Fibroblast of mammary gland (primary cell): ENCODE measurements at places on chromosomes 2 and 18.
A peak's percentile ranks its signal among the peaks of the same experiment; 100 is the strongest.

DNA sequence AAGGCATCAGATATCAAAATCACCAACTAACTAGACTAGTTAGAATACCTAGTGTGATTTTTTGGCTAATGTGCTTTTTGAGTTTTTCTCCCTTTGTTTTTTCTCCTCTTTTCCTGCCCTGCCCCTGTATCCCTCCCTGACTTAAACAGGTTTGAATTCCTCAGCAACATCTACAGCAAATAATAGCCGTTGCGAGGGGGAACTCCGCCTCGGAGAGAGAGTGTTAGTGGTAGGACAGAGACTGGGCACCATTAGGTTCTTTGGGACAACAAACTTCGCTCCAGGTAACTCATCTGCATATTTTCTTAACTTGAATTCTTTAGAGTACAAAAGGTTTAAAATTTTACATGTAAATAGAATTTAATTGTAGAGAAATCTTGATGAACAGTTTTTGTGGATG, 45.0 kb downstream of the CLIP4 start:
- DNase-seq: no peak

GRCh38 chr2:209425471-209426071, 1.7 kb downstream of the MAP2 start:
- peak; percentile 63 for DNase-seq

GRCh38 chr2:135047300-135047699, at the start of gene MAP3K19:
TSS of gene MAP3K19 (minus strand) at chr2:135047447. CDS start at chr2:135024647, 22,800 bp downstream.
- no peak for DNase-seq

- DNase-seq: no peak
Observed at GRCh38 chr2:240618776-240619175, 6.5 kb upstream of the GPR35 start.

GRCh38 chr2:217049956-217050355, 190.1 kb upstream of the TNP1 start:
- peak; percentile 40 for DNase-seq

DNA sequence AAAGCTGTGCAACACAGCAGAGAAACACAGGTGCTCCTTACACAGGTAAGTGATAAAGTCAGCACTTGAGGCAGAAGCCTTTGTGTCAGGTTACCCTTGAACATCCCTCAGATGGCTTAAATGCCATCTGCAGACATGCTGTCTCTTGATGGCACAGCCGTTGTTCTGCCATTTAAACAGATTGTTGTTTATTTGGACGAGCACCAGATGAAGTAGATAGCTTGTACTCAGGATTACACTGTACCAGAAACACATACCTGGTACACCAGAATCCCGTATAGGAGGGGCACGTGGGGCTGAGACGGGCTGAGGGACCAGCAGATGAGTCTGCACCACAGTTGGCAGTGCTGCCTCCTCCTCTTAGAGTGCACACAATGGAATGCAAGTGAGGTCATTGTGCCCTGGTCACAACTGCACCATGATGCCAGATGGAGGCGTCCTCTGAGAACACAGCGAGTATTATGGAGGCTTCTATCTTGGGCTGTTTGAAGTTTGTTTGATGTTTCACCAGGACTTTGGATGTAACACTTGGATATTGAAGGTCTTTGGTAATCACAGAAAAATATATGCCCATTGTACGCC, 143.0 kb downstream of the TANC1 start:
- DNase-seq: no peak

GRCh38 chr18:67402543-67402942, 114.0 kb downstream of the DSEL start:
- peak; percentile 70 for DNase-seq

DNA sequence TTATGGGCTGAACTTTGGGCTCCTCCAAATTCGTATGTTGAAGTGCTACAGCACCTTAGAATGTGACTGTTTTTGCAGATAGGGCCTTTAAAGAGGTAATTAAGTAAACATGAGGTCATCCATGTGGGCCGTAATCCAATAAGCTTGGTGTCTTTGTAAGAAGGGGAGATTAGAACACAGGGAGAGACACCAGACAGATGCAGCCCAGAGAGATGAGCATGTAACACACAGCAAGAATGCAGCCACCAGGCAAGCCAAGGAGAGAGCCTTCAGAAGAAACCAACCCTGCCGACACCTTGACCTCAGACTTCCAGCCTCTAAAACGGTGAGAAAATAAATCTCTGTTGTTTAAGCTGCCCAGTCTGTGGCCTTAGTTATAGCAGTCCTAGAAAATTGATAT, 74.3 kb downstream of the HRH4 start:
- DNase-seq: no peak

DNA sequence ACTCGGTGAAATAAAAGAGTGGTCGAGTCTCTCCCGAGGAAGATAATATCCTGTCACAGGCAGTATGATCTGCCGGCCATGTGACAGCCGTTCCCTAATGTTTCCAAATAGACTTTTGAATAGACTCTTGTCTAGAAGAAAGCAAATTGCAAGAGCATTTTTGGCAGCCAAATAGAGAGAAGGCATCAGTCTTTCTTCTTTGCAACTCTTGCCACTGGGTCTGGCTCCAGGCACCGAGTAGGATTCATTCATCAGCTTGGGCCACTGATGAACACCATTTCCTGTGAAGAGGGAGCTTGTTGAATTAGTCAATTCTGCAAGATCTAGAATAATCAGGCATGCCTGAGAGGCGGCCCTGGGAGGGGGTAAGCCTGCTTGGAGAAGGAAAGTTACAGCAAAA, 165.6 kb downstream of the KLHL29 start:
- DNase-seq: no peak

DNA sequence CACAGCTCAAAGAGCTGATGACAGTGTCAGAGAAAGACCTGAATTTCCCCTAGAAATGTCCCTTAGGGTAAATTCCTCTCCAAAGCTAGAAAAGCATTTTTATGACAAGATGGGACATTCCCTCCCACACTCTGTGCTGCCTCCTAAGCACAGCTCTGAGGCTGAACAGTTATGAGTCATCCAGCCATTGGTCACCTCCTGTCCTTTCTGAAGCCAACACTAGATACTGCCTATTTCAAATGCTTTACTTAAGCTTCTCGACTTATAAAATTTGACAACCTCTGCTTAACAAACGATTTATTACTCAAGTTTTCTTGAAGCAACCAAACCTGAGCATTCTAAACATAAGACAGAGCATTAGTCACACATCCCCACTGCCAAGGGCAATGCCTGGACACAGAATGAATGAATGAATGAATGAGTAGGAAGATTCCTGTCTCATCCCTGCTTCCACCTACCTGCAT, 35.4 kb downstream of the B4GALT6 start:
- DNase-seq: peak; percentile 63

DNA sequence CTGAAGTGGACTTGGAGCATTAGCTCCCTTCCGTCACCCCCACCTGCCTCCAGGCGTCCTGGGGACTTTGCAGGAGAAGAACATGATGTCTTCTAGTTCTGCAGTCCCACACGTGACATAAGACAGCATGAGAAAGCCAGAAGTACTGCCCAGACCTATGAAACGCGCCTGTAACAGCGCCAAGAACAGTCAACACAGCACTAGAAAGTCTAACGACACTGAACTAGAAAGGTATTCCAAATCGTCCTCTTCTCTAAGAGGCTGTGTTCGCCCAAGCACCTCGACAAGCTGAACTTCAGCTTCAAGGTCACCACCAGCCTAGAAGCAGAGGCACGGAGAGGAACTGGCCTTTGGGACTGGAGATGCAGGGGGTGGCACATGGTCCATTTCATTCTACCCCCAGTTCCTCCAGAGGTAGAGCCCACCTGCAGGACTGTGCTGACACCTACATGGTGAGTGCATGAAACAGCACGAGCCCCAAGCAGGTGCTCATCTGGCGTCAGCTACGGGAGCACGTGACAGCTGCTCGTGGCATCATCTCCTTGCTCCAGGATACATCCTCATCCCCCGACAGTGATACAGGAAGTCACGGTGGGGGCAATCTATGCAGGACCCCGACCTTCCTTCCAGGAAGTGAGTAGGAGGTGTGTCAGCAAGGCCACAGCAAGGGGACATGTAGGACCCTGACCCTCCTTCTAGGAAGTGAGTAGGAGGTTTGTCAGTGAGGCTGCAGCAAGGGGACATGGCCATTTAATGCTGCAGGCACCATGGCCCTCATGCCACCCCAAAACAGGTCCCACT, 3.7 kb downstream of the HDAC4 start:
- no peak for DNase-seq

DNA sequence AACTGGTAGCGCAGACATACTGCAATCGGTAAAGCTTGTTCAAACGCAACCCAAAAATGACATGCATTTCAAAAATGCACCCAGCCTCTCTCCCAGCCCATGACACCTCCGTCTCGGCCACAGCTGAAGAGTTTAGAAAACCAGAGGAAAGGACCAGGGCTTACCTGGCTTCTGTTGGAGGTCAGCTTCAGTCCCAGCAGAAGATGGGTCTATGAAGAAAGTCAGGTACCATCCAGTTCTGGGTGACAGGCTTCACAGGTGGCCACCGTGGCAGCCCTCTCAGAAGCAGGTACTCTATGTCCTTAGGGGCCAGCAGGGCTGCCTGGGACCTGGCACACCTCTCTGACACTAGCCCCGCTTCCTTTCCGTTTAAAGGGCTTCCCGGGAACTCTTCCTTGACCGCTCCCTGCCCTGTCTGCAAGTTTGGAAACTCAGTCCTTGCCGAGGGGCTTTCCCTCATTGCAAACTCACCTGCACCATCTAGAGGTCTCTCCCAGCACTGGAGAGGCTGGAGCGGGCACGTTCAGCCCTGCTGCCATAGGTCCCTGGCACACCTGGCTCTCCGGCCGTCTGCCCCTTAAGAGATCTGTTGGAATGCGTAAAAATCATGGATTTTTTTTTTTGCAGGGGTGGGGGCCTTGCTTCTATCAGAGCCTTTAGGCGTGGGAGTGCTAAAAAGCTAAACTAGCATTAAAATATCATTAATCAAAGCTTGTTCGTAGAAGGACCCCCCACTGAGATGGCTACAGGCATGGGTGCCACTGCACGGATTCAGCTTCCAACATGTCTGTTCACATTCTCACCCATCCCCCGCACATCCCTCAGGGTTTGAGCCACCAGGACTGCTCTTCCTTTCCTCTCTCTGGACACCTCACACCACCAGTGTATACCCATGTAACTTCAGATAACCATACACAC, at the start of gene EDAR:
EDAR (minus strand) TSS at position 425 of the 918 bp plus-strand sequence. CDS start 58,206 bp downstream, outside the sequence.
- peak; percentile 7 for DNase-seq

GRCh38 chr2:226520723-226521122, 278.9 kb downstream of the IRS1 start:
- no peak for DNase-seq

DNA sequence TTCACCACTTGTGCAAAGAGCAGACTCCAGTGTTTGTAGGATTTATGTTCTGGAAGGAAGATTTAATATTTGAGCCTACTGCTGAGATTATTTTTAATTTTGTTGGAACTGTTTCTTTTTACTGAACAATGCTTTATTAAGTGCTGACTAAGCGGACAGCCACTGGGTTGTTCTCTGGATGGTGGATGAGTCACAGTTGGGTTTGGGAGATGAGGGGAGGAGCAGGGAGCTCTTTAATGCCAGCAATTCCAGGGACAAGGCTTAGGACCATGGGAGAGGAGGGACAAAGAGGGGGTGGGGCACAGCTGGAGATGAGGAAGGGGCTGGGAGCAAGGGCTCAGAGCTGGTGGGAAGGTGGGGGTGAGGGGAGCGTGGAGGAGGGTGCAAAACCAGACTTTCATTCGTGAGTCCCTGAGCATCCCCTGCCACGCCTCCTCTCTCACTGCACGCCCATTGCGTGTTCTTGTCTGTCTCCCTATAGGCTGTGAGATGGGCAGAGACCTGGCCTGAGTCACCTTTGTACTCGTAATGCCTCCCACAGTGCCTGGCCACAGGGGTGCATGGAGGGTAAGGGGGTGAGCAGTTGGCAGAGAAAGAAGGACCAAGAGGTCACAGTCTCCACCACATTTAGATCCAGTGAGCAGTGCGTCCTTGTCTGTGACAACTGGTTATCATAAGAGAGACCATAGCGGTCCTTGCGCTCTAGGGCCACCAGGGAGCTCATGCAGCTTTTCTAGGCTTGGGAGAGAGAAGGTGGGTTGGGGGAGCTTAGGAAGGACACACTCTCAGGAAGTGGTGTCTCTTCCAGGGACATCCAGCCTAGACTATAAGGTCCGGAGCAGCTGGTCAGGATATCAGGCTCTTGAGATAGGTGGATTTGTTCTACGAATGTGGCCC, 18.4 kb downstream of the SLC4A3 start:
- peak; percentile 87 for DNase-seq

- DNase-seq: peak; percentile 1
Observed at GRCh38 chr2:133235968-133236367, 332.3 kb downstream of the NCKAP5 start.

DNA sequence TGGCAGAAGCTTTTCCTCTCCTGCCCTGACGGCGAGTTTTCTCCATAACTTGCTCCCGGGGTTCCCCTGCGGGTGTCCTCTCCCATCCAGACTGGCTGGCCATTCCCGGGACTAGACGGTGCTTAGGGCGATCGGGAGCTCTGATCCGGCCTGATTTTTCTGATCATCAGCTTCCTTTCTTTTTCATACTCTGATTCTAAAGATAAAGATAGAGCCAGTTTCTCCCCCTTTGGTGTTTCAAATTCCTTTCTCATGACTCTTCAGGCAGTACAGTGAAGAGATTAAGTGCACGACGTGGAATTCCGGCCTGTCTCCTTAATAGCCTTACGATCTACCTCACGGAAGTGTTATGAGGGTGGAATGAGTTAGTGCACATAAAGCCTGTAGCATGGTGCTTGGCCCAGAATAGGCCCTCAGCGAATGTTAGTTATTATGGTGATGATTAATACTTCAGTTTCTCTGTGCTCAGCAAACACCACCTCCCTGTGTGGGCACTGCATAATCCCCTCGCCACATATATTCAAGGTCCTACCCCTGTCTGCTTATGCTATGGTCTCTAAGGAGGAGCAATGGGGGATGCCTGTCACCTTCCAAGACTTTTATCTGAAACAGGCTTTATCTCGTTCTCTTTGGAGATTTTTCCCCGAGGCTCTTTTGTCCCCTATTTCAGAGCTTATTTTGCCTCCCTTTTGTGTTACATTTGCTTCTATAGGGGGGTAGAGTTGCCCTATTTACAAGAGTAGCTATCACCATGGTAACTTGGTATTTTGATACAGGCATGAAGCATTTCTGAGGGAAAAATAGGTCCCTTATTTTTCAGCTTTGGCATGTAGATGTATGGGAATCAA, 254.8 kb downstream of the CDH2 start:
- peak; percentile 41 for DNase-seq

DNA sequence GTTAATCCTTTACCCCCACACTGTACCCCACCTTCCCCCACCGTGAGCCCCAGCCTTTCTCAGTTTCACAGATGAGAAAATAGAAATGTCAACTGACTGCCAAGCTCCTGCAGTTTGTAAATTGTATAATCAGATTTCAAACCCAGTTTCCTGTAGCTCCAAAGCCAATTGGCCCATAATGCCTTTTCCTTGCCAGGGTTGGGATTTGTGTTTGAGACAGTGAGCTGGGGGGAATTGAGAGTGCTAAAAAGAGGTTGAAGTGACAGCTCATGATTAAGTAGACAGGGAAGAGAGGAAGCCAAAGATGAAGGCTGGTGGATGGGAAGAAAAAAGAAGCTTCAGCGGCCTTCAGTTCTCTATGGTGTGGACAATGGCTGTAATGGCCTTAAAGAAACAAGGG, 10.7 kb downstream of the OSBPL6 start:
- DNase-seq: no peak

DNA sequence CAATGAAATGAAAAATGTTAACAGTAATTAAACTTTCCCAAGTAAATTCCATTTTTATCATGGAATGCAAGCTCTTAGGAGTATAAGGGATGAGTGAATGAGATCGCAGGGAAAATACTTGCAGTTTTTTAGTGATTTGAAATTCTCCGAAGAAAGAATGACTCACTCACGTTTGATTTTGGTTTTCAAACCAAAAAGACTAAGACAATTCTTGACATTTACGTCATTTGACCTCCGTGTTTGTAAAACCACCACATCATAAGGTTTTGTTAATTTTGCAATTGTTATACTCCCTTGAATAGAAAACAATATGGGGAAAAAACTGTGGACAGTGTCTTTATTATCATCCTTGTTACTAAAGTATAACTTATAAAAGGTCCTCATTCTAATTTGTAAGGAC, 29.4 kb downstream of the COL4A4 start:
- peak; percentile 71 for DNase-seq
